ENCODE measurements at places on chromosomes 4 and X.

- peak; percentile 9 for DNase-seq
These were observed 128.4 kb upstream of the TBC1D9 start for GRCh38 chr4:140884431-140885058.

- no peak for DNase-seq
These were observed 11.6 kb downstream of the POLR2B start for GRCh38 chr4:56990109-56990905.

- no peak for DNase-seq
These were observed 92.8 kb downstream of the NFKB1 start for GRCh38 chr4:102594000-102594399.

DNA sequence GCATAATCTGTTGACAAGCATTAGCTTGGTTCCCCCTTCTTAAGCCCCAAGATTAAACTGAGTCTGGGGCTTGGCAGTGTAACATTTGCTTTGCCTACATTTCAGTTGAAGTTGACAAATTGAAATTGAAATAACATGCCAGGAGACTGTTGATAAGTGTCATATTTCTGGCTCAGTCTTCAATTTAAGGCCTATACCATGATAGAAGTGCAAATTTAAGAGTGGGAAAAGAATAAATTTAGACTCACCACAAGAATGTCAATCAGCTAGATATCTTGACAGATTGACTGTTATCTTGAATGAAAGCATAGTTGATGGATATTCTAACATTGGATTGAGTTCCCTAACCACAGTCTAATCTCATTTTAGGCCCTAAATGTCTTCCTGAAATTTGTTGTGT lies 117.6 kb downstream of the MAGEB17 start:
- DNase-seq: no peak

DNA sequence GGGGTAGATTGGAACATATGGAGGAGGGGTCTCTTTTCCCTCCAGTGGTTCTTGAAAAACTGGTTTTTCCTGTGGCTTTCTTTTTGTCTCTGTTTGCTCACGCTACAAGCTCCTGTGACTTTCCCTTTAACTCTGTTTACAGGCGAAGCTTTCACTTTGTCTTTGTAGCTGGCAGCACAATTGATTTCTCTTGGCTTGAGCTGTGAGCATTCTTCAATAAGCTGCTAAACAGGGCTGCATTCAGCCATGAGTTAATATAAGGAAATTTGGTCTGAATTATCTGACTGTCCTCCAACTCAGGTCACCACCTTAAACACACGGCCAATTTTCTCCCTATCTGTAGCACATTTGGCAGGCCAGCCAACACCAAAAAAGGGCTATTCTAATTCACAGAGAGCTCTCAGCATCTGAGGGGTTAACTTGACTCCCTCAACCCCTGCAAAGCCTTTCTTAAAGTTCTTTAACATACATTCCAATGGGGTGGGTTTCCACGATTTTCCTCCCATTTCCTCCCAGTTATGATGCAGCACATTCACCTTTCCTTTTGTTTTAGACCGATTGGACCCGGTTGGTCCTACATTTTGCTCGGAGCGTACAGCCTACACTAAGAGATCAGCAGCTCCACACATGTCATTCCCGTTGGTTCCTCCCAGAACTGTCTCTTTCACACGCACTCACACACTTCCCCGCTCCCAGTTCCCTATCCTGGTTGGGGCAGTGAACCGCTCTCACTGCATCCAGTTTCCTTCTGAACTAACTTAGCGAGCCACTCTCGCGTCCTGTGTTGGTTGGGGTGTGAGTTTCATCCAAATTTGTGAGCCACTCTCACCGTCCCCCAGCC lies 45.4 kb downstream of the UGT2A3 start:
- DNase-seq: no peak

- no peak for DNase-seq
These were observed 126.3 kb downstream of the RAPGEF2 start for GRCh38 chr4:159229164-159229563.

DNA sequence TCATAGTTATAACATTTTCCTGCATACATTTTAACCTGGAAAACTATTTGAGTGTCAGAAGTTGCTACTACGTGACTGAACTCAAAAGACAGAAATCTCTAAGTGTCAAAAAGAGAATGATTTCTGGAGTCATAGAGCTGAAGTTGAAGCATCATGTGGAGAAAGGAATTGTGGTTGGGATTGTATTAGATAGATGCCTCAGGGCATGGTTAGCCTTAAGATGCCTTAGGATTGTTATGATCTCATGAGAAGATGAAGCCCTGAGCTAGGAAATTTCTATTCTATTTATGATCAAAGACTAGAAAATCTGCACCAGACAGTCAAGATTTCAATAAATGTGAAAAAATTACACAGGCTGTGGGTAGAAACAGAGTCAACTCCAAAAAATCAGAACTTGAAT lies 20.2 kb downstream of the EPGN start:
- DNase-seq: no peak

DNA sequence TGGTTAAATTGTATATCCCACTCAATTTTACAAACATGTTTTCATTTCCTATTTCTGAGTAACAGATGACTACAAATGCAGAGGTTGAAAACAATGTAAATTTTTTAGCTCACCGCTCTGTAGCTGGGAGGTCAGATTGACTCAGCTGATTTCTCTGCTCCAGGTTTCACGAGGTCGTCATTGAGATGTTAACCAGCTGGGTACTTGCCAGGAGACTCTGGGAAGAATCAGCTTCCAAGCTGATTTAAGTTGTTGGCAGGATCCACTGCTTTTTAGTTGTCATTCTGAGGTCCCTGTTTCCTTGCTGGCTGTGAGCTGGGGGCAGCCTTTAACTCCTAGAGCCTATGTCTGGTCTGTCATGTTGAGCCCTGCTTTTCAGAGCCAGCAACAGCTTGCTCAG lies 864.3 kb upstream of the AGA start:
- DNase-seq: no peak

GRCh38 chrX:48715876-48716502 lies 19.5 kb downstream of the SUV39H1 start:
- DNase-seq: no peak

- DNase-seq: no peak
These were observed 35.8 kb downstream of the KDM6A start for GRCh38 chrX:44908827-44909226.

GRCh38 chr4:176150356-176150682 lies 45.1 kb downstream of the SPATA4 start:
- DNase-seq: no peak
